Activated T-helper 9 cell treated with anti-CD3 and anti-CD28 coated beads, Interleukin-2, amount 50 U/mL, for 16 hours (primary cell): ENCODE measurements at places on chromosomes 16 and 17.

DNA sequence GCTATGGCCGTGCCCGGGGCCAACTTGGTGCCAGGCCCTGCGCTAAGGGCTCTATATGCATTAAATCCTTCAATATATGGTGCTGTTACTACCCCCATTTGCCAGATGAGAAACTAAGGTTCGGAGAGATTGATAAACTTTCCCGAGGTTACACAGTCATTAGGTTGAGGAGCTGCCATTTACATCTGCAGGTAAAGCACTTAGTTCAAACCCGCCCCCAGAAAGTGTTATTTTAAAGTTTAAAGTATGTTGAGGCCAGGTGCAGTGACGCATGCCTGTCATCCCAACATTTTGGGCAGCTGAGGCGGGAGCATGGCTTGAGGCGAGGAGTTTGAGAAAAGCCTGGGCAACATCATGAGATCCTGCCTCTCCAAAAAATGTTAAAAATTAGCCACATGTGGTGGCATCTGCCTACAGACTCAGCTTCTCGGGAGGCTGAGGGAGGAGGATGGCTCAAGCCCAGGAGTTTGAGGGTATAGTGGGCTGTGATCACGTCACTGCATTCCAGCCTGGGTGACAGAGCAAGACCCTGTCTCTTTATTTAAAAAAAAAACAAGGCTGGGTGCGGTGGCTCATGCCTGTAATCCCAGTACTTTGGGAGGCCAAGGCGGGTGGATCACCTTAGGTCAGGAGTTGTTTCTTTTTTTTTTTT, 264.7 kb downstream of the PARN start:
- DNase-seq = no peak

DNA sequence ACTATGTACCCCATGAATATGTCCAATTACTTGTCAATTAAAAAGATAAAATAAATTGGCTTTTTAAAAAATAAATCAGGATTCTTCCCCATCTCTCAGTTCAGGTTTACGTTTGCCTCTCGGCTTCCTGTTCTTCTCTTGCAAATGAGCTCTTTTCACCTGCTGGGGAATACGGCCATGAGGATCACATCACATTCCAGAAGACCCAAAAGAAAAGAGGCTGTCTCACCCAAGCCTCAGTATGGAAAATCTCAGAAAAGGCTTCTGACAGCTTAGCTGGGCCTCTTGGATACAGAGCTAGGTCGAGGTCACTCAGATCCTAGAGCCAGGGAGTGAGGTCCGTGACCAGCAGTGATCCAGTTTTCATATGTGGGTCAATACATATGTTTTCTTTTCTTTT, 171.2 kb upstream of the SDK2 start:
- DNase-seq = no peak

DNA sequence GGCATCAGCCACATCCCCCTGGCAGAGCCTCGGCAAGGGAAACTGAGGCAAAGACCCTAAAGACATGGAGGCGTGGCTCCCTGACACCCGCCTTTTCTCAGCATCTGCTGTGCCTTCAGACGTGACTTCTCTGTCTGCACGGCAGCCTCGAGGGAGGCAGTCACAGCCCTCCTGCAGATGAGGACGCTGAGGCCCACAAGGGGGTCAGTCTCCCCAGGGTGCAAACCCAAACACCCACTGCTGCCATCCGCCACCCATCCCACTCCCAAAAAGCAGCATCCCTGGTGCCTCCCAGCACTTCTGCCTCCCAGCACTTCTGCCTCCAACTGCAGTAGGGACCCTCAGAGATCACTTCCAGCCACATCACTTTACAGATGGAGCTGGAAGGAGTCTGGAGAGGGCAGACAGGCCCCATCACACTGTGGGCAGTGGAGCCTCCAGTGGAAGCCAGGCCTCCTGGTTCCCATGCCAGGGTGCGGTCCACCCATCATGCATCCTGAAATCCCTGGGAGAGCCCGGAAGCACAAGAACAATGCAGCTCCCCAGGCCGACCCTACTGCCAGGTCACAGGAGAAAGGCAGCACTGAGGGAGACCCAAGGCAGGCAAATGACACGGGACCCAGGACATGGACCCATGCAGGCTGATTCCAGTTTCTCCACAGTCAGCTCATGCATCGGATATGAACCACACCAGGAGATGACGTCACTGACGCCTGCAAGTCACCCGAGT, 23.8 kb downstream of the KDM8 start:
- DNase-seq = no peak

- no peak for DNase-seq
Measured at GRCh38 chr16:78005881-78006280, 16.5 kb upstream of the CLEC3A start.

DNA sequence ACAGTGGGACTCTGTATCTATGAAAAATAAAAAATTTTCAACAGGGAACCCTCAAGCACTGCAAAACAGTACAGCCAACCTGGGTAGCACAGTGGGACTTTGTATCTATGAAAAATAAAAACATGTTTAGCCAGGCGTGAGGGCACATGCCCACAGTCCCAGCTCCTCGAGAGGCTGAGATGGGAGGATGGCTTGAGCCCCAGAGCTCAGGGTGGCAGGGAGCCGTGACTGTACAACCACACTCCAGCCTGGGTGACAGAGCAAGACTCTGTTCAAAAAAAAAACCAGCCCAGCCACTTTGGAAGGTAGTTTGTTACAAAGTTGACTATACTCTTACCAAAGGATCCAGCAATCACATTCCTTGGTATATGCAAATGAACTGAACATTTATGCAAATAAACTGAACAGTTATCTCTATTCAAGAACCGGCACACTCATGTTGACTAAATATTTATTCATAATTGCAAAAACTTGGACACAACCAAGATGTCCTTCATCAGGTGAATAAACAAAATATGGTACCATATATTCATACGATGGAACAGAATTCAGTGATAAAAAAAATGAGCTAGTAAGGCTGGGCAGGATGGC, 5.2 kb downstream of the RPH3AL start:
- DNase-seq = no peak

DNA sequence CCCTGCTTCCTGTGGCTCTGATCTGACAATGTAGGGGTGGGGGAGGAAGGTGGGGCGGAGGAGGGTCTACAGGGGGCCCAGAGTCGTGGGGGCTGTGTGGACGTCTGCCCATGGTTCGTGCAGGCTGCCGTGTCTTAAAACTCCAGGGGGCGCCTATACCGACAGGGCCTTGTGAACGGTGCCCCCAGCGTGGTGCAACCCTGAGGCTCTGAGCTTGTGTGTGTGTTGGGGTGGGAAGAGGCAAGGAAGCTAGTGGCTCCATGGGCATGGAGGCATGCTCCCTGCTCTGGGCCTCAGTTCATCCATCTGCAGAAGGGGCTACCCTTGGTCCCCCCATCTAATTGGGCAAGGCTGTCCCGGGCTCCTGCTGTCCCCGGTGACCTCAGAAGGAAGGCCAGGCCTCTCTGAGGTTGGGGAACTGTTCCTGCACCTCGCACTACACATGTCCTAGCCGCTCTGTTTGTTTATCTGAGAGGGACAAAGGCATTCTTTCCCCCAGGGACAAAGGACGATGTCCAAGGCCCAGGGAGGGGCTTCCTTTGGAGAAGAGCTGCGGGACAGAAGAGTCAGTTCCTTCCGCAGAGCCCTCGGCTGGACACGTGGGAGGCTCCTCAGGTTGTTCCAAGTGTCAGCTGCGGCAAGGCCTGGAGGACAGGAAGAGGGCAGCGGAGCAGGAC, 13.5 kb downstream of the CA4 start:
- no peak for DNase-seq

GRCh38 chr17:74350486-74350885, 11.2 kb downstream of the BTBD17 start:
- DNase-seq = no peak
